ENCODE measurements at places on chromosomes 1 and 21.

DNA sequence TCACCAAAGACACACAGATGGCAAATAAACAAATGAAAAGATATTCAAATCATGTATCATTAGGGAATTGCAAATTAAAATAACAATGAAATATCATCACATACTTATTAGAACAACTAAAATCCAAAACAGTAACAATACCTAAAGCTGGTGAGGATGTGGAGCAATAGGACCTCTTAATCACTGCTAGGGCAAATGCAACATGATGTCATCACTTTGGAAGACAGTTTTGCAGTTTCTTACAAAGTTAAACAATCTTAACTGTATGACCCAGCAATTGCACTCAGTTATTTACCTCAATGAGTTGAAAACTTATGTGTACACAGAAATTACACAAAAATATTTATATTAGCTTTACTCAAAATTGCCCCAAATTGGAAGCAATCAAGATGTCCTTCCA lies 47.3 kb downstream of the SELENOF start:
- no peak for DNase-seq

DNA sequence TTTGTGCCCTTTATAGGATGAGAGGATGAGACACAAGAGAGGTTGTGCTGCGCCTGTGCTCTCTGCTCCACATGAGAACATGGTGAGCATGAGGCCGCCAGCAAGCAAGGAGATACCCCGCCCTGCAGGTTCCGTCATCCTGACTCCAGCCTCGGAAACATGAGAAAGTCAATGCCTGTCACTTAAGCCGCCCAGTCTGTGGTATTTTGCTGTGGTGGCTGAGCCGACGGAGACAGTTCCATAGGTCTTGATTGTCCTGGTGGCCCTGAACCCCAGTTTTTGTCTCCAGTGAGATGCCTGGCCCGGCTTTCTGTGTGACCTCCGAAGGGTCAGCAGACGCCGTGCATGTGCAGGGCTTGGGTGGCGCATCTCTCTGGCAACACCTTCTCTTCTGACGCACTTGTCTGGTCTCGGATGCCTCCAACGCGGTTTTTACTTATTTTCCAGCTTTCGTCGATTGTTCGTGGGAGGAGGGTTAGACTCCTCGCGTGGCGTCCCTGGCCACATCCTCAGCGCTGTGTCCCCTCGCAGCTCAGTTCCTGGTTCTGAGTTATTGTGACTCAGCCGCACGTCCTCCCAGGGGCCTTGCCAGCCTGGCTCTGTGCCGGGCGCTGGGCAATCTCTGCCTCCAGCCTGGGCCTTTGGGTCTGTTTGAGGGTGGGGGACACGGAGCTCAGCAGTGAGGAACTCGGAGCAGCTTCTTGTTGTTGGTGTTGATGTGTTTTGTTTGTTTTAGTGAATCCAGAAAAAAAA lies 70.0 kb downstream of the FAAP20 start:
- DNase-seq: no peak

DNA sequence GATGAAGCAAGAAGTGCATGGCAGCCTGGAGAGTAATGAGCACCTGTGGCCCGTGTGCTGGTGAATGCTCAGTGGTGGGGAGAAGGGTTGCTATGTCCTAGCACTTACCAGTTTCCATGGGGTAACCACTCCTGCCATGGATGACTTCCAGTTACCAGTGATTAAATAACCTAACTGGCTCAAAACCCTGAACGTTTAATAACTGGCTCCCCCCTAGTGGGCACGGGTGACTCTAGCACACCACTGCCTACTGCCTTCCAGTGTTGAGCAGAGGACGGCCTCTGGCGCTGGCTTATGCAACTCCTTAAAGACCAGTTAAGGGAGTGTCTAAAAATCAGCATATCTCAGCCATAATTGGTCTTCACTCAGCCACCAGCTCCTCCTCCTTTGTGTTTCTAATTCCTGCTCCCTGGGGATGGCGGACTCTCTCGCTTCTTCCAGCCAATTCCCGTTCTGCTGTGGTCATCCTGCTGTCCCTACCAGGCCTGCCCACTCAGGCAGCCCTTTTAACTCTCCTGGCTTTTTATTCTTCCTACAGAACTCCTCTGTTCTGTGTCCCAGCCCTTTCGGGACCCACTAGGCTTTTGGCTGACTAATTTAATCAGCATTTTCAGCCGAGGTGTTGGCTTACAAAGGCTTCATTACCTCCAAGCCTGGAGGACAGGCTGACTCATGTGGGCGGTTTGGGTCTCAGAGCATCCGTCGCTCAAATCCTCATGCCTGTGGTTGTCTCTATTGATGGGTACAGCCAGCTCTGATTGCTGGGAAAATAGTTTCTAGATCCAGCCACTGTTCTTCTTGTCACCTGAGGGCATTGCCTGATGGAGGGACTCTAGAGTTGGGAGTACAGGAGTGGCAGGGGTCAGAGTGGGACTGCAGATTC lies 332.4 kb downstream of the CAMTA1 start:
- DNase-seq: no peak

- DNase-seq: peak; percentile 79
Observed at GRCh38 chr21:42258150-42258884, 39.4 kb downstream of the ABCG1 start.

DNA sequence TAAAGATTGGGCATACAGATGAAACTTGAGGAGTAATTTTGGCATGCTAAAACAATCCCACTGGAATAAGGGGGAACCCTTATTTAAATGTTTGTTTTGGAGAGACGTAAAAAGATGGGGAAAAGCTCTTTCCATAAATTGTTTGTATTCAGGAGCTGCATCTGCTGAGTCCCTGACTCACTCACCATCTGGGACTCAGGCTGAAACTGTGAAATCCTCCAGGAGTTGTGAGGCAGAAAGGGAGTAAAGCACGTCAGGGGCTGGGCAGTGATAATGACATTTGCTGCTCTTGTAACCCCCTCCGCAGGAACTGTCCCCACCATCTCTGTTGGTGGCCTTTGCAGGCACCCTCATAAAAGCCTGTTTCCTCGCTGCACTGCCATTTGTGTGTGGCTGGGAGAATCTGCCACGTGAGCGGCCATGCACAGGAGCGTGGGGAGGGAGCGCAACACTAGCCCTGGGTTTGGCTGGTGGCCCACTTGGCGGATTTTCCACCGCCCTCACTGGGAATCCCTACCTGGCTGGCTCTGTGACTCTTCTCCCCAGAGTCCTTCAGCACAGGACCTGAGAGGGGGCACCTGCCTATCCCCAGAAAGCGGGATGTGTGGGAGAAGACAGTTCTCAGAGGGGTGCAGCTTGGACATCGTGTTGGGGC lies 45.3 kb downstream of the ZSCAN20 start:
- no peak for DNase-seq

GRCh38 chr1:41920658-41921057 lies 1.9 kb upstream of the HIVEP3 start:
- DNase-seq: no peak

DNA sequence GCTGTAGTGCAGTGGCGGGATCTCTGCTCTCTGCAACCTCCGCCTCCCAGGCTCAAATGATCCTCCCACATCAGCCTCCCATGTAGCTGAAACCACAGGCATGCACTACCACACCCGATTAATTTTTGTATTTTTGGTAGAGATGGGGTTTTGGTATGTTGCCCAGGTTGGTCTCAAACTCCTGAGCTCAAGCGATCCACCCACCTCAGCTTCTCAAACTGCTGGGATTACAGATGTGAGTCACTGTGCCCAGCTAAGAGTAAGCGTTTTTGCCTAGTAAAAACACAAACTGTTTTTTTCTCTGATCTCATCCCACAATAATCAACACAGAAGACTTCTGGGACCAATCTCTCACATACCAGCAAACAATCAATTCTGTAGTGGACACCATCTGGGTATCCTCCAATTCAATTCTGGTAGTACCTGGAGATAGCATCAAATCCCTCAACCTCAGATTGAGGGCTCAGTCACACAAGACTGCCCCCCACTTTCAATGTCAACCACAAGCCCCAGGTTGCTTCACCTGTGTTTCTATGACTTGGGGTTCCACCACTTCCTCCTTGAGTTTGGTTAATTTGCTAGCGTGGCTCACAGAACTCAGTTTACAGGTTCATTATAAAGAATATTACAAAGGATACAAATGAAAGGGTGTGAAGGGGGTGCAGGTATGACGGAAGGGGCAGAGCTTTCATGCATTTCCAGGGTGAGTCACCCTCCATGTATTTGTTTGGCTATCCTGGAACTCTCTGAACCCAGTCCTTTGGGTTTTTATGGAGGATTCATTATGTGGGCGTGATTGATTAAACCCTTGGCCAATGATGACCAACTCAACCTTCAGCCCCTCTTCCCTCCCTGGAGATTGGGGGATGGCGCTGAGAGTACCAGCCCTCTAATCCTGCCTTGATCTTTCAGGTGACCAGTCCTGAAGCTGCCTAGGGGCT lies 40.0 kb upstream of the RHOU start:
- DNase-seq: peak; percentile 25

- DNase-seq: no peak
Observed at GRCh38 chr1:78492386-78492950, 1.7 kb downstream of the PTGFR start.

Measured in activated CD4-positive, alpha-beta T cell treated with anti-CD3 and anti-CD28 coated beads, Interleukin-2, amount 50 U/mL, for 16 hours (primary cell).